ENCODE measurements at places on chromosomes 11 and 22.
A peak's percentile ranks its signal among the peaks of the same experiment; 100 is the strongest.

- no peak for DNase-seq
Measured at GRCh38 chr11:26971961-26972360, 22.0 kb upstream of the FIBIN start.

DNA sequence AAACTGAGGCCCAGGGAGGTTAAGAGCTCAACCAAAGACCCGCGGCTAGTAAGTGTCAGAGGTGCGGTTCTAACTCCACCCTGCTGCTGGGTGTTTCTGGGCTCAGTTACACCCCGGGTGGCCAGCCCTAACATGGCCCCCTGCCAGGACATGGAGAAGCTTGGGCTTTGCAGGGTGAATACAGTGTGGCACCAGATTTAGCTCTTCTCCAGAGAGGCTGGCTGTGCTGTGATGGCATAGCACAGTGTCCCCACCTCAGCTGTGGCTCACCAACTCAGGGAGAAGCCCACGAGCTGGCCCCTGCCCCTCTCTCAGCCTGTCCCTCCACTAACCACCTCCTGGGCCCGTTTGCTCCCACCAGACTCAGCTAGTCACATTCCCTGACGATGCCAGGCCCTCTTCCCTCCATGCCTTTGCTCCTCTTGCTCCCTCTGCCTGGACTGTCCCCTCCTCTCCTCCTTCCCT is 7.0 kb downstream of the UCP3 start:
- no peak for DNase-seq

- DNase-seq = no peak
Measured at GRCh38 chr11:22778642-22779041, 51.0 kb downstream of the SVIP start.

GRCh38 chr22:39017596-39018365 is 3.1 kb upstream of the APOBEC3D start:
- no peak for DNase-seq

GRCh38 chr22:24141586-24141985 is 39.7 kb upstream of the SUSD2 start:
- DNase-seq = no peak

DNA sequence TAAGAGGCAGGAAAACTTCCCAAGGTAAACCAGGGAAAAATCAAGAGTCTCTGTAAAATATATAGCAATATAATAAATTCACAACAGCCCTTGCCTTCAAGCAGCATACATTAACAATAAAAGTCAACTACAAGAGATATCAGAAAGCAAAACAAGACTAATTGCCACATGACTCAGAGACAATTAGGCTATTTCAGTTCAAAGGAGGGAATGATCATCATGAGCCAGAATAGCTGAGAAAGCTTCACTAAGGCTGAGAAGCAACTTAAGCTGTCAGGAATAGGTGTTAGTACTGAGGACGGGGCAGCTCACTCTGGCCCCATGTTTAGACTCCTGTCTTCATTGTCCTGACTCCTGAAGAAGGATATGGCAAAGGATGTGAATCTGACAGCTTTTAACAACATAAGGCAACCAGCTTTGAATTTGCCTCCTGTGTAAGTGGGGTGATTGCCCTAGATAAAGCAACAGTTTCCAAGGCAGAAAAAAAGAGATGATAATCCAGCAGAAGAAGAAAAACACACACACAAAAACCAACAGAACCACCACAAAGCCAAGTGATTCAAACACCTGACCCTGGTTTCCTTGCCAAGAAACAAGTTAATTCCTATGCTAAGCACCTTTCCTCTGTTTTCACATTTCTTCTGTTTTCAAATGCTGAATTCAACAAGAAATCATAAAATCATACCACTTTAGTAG is 60.8 kb downstream of the SIK3 start:
- DNase-seq = no peak

- peak; percentile 1 for DNase-seq
Measured at GRCh38 chr11:129779342-129779741, 36.3 kb upstream of the TMEM45B start.
